ENCODE measurements at places on chromosomes 13 and 19. TPM values are rescaled to one million over a fixed set of nuclear protein-coding genes. Genes with fewer than 3 reads are reported as not detected.

DNA sequence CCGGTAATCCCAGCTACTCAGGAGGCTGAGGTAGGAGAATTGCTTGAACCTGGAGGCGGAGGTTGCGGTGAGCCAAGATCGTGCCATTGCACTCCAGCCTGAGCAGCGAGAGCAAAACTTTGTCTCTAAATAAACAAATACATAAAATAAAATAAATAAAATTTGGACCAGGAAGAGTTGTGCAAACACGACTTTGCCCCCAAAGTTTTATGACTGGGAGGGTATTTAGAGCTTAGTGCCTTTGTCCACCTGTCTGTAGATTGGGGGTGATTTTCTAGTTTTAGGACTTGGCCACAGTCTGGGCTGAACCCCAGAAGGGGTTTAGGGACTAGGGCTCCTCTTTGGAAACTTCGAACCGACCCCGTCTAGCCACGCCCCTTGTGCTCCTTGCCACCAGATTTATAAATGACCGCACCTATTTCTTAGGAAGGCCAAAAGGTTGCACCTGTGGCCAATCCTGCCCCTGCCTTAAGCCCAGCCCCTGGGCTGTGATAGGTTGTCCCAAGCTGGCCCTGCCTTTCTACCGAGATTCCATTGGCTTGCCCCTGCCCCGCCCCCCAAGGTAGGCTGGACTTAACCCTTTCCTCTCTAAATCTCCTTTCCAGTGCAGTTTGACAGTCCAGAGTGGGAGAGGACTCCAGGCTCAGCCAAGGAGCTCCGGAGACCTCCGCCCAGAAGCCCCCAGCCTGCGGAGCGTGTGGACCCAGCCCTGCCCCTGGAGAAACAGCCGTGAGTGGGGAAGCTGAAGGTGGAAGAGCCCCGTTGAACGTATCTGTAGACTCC lies 5.3 kb downstream of the SHD start:
- DNase-seq = peak; percentile 18

DNA sequence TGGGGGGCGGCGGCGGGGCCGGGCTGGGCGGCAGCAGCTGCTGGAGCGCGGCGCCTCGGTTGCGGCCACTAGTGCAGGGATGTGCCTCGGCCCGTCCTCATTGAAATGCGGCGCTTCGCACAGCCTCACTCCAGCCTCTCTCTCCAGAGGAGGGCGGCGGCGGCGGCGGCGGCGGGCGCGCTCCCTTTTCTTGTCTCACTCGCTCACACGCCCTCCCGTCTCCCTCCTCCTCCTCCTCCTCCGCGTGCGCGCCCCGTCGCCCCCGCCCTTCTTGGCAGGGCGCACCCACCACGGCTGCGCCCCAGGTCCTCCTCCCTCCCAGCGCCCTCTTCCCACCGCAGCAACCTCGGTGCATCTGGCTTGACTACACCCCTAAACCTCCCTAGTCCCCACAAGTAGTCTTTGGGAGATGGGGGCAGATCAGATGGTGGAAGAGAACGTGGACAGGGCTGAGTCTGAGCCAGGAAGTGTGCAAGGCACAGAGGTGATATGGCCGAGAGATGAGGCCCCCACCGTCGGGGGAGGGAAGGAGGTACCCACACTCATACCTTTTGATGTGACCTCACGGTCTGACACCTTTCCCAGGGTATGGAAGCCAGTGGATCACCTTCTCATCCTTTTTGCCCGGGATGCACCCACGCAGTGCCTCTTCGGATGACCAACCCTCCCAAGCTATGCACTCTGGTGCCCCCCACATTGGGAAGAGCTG lies at the start of gene DCLK1:
Gene DCLK1 (minus strand): TSS at position 161 of the 709 bp plus-strand sequence.
- DNase-seq = peak; percentile 40

TMEM221 gene
- not detected for total RNA-seq

GRCh38 chr13:22793598-22794134 lies 387.1 kb upstream of the SGCG start:
- DNase-seq = peak; percentile 52

DNA sequence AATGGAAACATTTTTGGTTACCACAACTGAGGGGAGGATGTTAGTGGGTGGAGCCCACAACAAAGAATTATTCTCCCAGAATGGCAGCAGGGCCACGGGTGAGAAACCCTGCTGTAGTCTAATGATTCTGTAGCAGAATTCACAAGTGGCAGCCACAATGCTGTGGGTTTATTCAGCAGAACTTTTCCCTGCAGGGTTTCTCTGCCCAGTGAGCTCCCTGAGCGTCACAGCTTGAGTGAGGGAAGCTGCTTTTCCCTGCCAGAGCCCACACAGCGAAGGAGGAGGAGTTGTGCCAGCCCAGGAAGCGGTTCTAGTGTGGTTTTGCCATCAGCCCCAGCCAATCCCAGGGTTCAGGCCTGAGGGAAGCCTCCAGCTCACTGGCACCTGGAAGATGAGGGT lies 4.4 kb downstream of the ATP12A start:
- DNase-seq = peak; percentile 24

- DNase-seq = no peak
These were observed 12.4 kb downstream of the MYH14 start for GRCh38 chr19:50215820-50216219.

DNA sequence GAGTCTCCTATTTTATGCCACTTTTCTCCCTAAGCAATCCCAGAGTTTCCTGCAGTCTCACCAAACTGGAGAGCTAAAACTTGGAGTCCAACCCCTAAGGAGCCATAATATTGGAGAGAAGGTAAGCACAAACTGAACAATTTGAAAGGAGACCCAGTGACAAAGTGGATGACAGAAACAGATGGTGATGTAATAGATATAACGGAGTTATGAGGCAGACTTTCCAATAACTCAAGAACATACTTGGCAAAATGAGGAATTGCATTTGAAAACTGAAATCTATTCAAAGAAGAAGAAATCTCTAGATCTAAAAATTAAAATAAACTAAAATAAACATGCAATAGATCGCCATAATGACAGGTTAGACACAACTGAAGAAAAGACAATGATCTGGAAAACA lies 200.9 kb upstream of the MIR17HG start:
- no peak for DNase-seq

OVOL3 gene
- total RNA-seq = not detected

DNA sequence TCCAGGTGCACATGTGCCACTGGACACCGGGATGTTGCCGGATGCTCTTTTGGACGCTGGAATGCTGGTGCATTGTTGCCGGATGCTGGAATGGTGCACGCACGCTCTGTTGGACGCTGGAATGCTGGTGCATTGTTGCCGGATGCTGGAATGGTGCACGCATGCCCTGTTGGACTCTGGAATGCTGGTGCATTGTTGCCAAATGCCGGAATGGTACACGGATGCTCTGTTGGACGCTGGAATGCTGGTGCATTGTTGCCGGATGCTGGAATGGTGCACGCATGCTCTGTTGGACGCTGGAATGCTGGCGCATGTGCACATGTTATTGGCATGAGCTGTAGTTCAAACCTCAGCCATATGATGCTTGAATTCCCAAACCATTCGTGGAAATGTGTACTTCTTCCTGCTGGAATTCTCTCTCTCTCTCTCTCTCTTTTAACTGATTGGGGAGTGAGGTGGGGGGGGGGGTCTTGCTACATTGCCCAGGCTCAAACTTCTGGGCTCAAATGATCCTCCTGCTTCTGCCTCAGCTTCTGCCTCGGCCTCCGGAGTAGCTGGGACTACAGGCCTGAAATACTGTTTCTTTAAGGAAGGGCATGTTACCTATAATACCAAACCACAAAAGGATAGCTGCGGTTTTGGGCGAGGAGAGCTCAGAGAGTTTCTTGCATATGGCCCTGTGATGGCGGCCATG lies 1.2 kb upstream of the MCF2L start:
- no peak for DNase-seq

ZNF536 gene
- not detected for total RNA-seq

DNA sequence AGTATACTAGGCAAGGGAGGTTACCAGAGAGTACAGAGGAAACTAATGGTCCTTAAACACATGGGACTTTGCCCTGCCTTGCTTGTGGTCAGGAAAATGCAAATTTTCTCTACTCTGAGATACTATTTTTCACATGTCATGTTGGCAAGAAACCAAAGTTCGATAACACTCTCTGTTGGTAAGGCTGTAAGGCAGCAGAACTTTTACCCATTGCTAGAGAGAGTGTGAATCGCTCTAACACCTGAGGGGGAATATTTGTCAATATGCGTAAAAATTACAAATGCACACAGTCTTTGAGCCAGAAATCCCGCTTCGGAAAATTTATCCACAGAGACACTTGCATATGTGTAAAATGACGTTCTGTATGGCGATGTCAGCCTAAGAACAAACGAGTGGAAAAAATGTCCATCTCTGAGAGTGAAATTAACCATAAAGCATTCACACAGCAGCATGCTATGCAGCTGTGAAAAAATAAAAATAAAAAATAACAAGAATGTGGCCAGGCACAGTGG lies 9.5 kb upstream of the RFX1 start:
- DNase-seq = no peak

DNA sequence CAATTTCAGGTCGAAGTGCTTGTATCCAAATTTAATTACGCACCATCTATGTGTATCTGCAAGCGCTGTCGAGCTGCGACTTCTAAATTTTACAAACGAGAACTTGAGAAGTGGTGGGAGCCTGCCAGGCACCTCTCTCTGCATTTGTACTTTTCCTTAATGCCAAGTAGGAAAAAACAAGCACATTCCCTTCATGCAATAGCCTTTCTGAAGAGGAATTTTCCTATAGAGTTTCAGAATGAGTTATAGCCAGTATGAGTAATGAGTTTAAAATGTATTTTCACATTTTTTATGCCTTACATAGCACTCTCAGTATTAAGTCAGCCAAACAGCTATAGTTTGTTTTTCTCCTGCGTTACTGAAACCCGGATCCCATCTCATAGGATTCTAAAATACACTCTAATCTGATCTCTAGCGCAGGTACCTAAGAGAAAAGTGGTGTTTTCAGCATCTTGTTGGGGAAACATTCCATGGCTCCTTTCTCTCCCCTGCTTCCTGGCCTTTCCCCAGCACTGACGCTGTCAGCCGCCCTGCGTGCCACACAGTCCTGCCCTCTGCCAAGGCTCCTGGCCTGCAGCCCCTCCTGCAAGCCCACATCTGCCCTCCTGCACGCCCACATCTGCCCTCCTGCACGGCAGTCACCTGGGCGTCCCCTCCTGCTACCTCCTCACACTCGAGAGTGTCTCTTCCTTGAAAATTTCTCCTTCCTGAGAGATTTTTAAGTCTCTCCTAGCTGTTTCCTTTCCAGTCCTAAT lies 526.9 kb downstream of the MYO16 start:
- DNase-seq = peak; percentile 82

DNA sequence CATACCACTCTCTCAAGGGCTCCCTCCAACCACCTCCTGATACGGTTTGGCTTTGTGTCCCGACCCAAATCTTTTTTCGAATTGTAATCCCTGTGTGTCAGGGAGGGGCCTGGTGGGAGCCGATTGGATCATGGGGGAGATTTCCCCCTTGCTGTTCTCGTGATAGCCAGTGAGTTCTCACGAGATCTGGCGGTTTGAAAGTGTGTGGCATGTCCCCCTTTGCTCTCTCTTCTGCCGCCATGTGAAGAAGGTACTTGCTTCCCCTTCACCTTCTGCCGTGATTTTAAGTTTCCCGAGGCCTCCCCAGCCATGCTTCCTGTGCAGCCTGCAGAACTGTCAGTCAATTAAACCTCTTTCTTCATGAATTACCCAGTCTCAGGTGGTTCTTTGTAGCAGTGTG lies 34.7 kb upstream of the SLC15A1 start:
- no peak for DNase-seq

DNA sequence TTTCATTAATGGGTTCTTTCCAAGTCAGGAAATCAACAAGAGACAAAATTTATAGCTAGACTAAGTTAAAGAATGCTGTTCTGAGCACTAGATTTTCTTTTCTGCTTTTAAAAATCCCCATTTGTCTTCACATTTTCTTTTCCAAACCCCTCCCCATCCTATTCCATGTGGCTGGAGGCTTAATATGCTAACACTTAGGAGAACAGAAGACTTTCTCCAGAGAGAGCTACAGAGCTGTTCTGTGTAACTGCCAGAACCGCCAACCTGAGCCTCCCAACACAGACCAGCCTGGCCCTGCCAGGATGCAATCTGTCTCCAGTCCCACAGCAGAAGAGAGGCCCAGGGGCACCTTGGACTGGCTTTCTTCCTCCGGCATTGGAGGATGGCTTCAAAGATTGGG lies 264.1 kb downstream of the NDFIP2 start:
- no peak for DNase-seq

- peak; percentile 50 for DNase-seq
These were observed 11.9 kb downstream of the ZIC5 start for GRCh38 chr13:99959540-99960230.

GRCh38 chr13:71773531-71773930 lies 93.5 kb downstream of the DACH1 start:
- DNase-seq = no peak

C19orf85 gene
- total RNA-seq = not detected

DNA sequence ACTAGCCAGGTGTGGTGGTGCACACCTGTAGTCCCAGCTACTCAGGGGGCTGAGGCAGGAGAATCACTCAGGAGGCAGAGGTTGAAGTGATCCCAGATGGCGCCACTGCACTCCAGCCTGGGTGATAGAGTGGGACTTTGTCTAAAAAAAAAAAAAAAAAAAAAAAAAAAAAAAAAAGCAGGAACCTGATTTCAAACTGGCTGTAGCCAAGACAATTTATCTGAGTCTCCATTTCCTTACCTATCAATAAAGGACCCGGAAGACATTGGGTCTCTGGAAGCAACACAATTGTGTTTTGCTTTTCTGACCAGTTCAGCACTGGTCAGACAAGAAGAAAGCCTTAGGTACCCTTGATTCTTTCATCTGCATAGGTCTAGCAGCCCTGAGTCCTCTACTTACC lies 491.0 kb downstream of the TBC1D4 start:
- DNase-seq = no peak

NBEA gene
- total RNA-seq = 2.9 TPM

- DNase-seq = no peak
These were observed 122.9 kb downstream of the OLFM4 start for GRCh38 chr13:53151336-53152056.

- peak; percentile 19 for DNase-seq
These were observed 80.3 kb upstream of the ARHGEF7 start for GRCh38 chr13:111034811-111035210.

- peak; percentile 75 for DNase-seq
These were observed 44.7 kb upstream of the LATS2 start for GRCh38 chr13:21106089-21106488.

DNA sequence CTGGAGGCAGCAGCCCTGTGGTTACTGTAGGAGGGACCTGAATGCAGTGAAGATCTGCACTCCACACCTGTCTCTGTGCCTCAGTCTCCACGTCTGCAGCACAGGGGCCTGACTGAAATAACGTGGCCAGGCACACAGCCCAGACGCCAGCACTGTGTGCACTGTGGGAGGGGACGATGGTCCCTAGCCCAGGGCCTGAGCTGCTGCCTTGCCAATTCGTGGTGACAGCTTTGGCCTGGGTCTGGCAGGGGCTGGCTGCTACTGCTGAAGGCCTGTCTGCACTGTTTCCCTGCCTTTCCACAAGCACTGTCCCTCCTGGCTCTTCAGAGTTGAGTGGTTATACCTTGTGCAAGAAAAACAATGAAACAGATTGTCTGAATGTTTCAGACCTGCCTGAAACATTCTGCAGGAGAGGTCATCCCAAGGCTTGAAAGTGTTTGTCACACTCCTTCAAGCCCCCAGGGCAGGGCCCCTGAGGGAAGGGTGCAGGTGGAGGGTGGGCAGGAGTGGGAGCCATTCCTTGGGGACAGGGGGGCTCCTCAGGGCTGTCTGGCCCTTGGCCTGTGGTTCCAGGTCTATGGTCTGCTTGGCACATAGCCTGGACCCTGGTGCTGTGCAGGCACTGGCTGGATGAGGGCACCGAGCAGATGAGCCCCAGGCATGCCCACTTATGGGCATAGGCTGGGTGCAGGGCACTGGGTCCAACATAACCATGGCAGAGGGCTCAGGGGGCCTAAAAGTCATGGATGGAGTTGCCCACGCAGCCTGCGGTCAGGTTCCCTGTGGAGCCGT lies 38.7 kb upstream of the LDLR start:
- DNase-seq = no peak

GRCh38 chr19:6039566-6040225 lies 61.8 kb upstream of the RANBP3 start:
- no peak for DNase-seq

BRD4 gene
- total RNA-seq = 19.9 TPM
